ENCODE measurements at places on chromosomes 6 and 20.

- DNase-seq: no peak
These were observed 934 bp downstream of the KCNK5 start for GRCh38 chr6:39228111-39228971.

DNA sequence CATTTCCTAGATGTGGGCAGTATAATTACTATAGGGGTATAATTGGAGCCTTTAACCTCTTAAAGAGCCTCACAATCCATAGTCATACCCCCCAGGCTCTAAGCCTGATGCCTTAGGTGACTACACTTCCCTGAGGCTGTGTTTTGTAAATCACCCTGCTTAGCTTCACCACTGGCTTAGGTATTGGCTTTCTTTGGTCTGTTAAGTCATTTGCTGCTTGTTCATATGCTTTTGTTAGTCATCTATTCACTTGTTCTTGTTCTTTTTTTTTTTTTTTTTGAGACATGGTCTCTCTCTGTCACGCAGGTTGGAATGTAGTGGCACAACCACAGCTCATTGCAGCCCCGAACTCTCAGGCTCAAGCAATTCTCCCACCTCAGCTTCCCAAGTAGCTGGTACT is 26.7 kb downstream of the KAT14 start:
- peak; percentile 23 for DNase-seq

DNA sequence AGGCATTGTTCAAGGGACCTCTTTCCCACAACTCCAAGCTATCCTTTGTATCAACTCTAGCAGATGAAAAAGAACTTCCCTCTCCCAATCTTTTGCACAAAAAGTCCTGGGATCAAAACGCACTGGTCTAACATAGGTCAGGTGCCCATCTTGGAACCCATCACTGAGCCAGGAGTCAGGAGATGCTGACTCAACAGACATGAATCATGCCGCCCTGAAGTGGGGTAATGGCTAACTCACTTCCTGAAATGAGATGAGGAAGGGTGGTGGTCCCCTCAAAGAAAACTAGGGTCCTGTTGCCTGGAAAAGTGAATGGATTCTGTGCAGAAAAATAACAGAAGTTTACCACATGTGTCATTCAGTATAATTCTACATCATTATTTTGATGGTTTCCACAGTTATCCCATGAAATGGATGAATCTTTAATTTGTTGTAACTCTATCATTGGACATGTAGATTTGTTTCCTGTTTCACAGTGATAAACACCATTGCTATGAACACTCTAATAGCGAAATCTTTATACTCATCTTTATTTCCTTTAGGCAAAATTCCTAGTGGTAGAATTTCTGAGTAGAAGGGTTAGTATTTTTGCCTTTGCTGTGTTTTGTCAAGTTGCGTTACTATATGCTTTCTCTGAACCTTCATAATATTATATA is 151.3 kb downstream of the SLC16A10 start:
- DNase-seq: peak; percentile 78

DNA sequence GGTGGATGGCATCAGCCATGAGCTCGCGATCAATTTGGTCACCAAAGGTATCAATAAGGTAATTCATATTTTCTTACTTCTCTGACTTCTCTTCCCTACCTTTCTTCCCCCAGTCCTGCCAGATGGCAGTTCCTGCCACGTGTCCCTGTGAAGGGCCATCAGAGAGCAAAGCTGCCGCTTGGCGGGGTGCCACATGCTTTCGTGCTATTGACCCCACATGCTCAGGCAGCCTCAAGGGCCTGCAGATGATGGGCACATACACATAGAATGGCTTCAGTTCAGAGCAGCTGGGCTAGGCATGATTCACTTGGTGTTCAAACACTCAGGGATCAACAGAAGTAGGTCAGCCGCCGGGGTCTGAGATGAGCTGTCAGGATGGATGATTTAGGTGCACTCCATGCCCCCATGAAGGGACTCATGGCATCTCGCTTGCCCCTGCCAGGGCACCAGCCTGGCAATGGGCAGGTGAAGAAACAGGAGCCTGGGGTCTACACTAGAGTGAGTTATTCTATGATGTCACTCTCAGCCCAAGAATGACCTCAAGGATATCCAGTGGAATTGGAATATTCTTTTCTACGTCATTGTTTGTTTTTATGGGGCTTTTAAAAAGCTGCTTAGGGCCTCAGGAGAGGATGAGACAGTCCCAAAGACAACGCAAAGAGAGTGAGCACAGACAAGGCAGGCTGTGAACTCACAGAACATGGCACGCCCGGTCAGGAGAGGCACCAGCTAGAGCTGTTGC is 25.5 kb downstream of the BANF2 start:
- DNase-seq: no peak

- peak; percentile 55 for DNase-seq
These were observed 1.1 kb upstream of the RPS12 start for GRCh38 chr6:132813173-132813856.

DNA sequence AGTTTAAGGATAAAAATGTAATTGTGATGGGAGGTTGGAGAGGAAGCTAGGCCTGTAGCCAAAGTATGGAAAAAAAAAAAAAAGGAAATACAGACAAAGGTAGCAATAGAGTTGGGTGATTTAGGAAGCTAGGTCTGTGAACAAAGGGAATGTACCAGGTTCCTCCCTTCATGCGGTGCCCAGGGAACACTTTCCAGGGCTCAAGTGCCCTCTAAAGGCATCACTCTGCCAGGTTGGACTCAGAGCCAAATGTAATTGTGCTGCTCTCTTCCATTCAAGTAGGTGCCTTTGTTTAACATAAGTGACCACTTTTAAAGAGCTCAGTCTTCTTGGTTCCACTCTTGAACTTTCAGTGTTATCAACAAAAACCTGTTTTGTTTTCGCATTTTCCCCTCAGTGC is 159.7 kb upstream of the AHI1 start:
- DNase-seq: no peak

GRCh38 chr6:124887872-124888580 is 74.2 kb upstream of the RNF217 start:
- no peak for DNase-seq

DNA sequence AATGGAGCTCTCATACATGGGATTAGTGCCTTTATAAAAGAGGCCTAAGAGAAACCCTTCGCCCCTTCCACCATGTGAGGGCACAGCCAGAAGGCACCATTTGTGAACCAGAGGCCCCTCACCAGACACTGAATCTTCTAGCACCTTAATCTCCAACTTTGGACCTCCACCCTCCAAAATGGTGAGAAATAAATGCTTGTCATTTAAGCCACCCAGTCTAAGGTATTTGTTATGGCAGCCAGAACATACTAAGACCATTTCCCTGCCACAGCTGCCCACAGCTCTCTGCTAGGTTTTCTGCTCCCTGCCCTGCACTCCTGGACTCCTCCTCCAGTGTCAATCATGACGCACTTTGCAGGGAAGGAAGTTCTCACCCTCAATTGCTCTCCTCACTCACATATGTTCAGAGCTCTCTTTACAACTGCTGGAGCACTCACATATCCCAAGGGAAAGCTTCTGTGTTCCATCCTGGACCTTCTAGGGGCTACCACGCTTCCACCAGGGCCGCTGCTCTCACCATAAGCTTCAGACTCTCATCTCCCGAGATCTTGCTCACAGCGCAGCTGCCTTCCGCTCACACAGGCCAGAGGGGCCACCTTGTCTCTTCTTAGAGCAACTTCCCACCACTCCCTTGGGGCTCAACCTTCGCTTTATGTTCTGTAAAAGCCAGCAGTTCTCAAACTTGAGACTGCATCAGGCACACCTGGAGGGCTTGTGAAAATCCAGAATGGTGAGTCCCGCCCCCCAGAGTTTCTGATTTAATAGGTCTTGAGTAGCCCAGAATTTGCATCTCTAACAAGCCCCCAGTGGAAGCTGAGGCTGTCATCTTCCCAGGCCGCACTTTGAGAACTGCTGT is 1.6 kb upstream of the LY86 start:
- no peak for DNase-seq

GRCh38 chr6:90319044-90319443 is 22.4 kb upstream of the BACH2 start:
- peak; percentile 68 for DNase-seq

- DNase-seq: no peak
These were observed 15.1 kb downstream of the PKIG start for GRCh38 chr20:44597516-44597915.

GRCh38 chr6:106925948-106926347 is 48.6 kb downstream of the CD24 start:
- DNase-seq: no peak

GRCh38 chr6:97322811-97323210 is 39.8 kb upstream of the MMS22L start:
- DNase-seq: peak; percentile 16

DNA sequence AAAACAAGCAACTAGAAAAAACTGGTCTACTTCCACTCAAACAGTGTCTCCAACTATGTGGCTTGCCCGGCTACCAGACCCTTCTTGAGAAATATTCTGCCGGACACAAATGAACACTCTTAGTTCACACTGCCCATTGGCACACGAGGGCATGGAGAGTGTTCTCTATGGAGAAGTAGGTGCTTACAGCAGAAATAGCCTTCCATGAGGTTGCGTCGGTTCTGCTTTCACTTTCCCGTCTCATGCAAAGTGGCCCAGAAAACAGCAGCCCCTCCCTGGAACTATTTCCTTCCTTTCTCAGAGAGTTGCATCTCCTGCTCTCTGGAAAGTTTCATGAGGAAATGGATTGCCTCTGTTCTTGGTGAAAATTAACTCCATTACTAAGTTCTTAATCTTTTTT is 9.5 kb upstream of the HLA-DOA start:
- DNase-seq: peak; percentile 39
